ENCODE measurements at places on chromosomes 5 and 9.

DNA sequence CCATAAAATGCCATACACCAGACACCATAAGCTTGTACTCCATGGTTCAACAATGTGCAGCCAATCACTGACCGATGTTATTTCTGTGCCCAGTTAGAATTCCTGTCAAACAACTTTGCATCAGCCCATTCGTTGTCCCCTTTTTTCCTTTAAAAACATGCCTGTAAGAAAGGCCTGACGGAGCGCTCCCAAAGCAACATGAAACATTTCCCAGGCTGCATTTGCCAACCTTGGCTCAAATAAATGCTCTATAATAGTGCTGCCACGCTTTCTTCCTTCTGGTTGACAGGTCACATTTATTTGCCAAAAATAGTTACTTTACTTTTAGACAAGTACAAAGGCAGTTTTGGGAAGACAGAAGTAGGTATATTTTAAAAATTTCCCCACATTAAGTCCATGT lies 735.6 kb upstream of the PTPRD start:
- no peak for DNase-seq

- DNase-seq: no peak
Observed at GRCh38 chr5:131536850-131537448, 98.1 kb downstream of the RAPGEF6 start.

- DNase-seq: no peak
Observed at GRCh38 chr5:5716665-5717064, 294.2 kb downstream of the ICE1 start.

- DNase-seq: no peak
Observed at GRCh38 chr5:41482715-41483114, 27.7 kb downstream of the PLCXD3 start.

DNA sequence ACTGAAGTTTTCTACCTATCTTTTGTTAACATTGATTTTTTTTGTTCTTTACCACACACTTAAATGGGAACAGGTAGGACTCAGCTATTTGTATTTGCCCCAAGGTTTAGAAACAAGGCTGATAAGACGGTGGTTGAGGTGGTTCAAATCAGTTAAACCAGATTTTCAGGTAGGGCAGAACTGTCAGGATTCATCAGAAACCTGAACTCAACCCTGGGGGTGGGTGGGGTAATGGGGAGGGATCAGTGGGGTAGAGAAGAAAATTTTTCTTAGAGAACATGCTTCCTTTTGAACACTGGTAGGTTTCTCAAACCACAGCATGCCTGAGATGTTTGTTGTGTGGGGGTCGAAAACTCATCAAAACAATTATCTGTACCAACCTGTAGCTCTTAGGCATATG lies 113.0 kb downstream of the BASP1 start:
- no peak for DNase-seq

DNA sequence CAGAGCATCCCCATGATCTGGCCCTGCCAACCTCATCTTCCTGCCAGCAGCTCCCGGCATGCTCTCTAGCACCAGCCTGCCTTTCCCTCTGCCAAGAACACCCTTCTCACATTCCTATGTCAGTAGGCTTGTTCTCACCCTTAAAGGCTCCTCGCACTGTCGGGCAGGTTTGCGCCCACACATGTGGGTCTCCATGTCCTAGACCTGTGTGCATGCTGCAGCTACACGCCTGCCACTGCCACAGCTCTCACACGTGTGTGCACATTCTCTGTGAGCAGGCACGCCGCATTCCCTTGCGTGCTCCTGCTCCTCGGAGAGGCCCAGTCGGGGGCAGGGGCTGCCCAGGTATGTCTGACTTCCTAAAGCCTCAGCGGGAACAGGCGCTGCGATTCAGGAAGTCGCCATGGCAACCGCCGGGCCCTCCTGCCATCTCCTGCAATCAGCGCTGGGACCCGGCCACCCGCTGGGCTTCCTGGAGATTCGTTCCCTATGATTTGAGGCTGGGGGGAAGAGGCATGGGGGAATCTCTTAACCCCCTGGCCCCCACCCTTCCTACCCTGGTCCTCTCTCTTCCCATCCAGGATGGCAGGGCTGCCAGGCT lies 28.1 kb downstream of the NDUFA8 start:
- peak; percentile 8 for DNase-seq

- DNase-seq: no peak
Observed at GRCh38 chr9:13448482-13448881, 169.0 kb upstream of the MPDZ start.

GRCh38 chr9:5577225-5577624 lies 51.7 kb upstream of the RIC1 start:
- no peak for DNase-seq

DNA sequence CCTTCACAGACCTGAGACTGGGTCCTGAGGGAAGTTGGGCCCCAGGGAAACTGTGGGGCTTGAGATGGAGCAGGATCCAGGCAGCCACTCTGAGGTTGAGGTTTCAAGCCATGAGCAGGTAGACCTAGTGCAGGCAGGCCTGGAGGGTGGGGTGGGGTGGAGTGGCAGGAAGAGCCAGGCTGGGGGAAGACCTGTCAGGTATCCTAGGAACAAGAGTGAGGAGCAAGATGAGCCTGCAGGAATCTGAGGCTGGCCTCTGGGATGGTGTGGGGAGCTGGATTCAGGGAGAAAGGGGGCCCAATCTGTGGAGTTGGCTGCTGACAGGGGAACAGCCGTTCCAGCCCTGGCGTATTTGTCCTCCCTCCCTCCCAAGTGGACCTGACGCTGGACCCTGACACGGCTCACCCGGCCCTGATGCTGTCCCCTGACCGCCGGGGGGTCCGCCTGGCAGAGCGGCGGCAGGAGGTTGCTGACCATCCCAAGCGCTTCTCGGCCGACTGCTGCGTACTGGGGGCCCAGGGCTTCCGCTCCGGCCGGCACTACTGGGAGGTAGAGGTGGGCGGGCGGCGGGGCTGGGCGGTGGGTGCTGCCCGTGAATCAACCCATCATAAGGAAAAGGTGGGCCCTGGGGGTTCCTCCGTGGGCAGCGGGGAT lies 9.8 kb downstream of the RACK1 start:
- no peak for DNase-seq

DNA sequence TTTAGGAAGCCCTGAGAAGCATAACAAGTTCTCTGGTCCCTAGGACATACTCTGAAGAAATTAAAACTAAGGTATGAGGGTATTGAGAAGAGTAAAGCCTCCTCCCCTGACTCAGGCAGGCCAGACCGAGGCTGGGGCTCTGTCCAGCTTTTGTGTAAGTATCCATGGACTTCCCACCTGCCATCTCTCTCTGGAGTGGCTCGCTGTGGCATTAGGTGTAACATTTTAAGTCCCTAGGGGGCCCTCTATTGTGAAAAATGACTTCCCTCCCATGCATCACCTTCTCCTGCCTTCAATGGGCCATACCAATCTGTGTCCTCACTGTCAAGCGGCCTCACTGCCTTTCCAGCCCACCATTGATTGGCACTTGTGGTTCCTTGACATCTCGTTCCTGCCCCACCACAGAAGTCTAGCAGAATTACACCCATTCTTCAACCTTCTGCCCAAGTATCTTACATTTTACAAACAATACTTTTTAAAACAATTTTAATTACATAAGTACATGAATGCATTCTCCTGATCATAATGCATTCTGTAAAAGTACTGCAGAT lies 205.5 kb downstream of the SLIT3 start:
- DNase-seq: no peak

GRCh38 chr5:158606233-158606632 lies 493.5 kb downstream of the EBF1 start:
- no peak for DNase-seq

DNA sequence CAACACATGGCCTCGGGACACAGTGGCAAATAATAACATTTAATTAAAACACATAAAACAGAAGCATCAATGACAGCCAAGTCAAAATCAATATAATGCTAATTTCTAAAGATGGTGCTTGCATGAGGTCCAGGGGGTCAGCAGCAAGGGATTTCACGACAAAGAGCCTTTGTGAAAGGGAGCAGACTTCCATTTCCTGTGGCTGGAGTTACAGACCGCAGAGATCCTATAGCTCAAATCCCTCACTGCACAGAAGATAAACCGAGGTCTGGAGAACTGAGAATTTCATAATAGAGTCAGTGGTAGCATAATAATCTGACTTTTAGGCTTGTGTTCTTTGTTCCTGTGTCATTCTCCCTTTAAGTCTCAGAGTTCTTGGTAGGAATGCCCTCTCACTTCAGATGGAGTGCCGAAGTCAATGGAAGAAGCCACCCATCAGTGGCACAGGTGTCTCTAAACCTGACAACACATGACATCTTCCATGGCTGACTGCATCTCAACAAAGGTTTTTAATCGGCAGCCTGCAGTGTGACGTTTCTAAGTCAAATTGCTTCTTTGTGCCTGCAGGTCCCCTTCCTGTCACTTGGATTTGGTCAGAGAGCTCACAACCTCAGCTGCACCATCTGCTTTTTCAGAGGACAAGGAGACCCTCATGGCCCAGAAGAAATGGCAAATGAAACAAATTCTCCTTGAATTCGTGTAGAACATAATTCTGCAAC lies 67.4 kb downstream of the CARTPT start:
- no peak for DNase-seq

DNA sequence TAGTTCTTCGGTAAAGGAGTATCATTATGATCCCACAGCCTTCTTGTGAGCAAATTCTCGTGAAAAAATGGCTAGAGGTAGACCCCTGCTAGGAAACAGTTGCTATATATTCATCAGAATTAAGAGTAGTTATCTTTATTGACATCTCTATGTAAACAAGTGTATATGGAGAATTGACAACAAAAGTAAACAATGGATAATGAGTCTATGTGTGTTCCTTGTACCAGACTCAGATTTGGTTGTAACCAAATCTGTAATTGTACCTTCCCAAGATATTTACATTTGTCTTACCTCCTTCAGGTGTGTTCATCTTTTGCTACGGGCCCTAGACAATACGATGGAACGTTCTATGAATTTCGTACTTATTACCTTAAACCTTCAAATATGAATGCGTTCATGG lies 2.1 kb downstream of the NIPSNAP3B start:
- no peak for DNase-seq

- no peak for DNase-seq
Observed at GRCh38 chr9:86983620-86984259, 36.4 kb upstream of the GAS1 start.

GRCh38 chr5:78618303-78618702 lies 30.3 kb downstream of the LHFPL2 start:
- no peak for DNase-seq
